Suppressor macrophage treated with lipopolysaccharide for 1 hour (primary cell): ENCODE measurements at places on chromosomes 4 and X.
A peak's percentile ranks its signal among the peaks of the same experiment; 100 is the strongest.

- DNase-seq, result no peak
Observed at GRCh38 chr4:133799717-133800315, 401.8 kb downstream of the PABPC4L start.

DNA sequence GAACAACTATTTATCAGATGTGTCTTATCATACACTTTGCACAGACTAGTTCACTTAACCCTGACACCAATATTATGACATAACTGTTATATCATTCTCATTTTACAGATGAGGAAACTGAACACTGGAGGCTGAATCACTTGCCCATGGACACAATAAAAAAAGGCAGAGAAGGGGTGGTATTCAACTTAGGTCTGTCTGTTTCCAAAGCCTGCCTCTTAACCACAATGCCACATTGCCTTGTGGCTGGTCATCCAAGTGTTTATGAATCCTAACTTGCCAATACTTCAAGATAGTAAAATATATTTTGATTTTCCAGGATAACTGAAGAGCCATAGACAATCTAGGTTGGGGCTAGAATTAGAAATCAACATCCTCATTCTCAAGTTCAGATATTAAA, 327.8 kb downstream of the NR3C2 start:
- peak; percentile 9 for DNase-seq

- peak; percentile 52 for DNase-seq
Observed at GRCh38 chr4:140809676-140810075, 53.5 kb upstream of the TBC1D9 start.

- no peak for DNase-seq
Observed at GRCh38 chr4:15878011-15878410, 60.5 kb downstream of the FGFBP1 start.

GRCh38 chrX:31070057-31070468, 1.8 kb downstream of the FTHL17 start:
- no peak for DNase-seq

GRCh38 chr4:66108898-66109297, 438.6 kb upstream of the EPHA5 start:
- DNase-seq, result no peak

GRCh38 chr4:78938474-78938867, 767 bp downstream of the PAQR3 start:
- DNase-seq, result no peak

DNA sequence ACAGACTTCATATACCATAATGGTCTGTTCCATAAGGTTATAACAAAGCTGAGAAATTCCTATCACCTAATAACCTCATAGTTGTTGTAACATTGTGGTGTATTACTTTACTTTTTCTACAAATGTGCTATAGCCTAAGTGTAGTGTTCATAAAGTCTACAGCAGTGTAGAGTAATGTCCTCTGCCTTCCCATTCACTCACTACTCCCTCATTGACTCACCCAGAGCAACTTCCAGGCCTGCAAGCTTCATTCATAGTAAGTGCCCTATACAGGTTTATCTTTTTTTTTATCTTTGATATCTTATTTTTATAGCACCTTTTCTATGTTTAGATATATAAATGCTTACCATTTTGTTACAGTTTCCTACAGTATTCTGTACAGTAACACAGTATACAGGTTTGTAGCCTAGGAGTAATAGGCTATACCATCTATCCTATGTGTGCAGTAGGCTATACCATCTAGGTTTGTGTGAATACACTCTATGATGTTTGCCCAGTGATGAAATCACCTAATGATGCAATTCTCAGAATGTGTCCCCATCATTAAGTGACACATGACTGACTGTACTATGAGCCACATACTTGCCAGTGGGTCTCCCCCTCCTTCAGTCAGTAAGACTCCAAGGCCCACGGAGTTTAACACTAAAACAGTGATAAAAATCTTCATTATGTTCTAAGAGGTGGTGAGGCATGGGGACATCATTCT, 299.9 kb downstream of the UNC5C start:
- DNase-seq, result peak; percentile 43

- DNase-seq, result no peak
Observed at GRCh38 chr4:11700751-11701226, 272.1 kb upstream of the HS3ST1 start.

DNA sequence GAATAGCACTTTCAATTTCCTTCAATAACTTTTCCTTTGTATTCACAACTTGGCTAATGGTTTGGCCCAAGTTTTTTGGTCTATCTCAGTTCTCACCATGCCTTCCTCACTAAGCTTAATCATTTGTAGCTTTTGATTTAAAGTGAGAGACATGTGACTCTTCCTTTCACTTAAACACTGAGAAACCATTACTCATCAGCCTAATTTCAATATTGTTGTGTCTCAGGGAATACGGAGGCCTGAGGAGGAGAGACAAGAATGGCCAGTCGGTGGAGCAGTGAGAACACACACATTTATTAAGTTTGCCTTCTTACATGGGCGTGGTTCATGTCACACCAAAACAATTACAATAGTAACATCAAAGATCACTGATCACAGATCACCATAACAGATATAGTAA, 56.7 kb downstream of the TSPAN5 start:
- DNase-seq, result no peak

DNA sequence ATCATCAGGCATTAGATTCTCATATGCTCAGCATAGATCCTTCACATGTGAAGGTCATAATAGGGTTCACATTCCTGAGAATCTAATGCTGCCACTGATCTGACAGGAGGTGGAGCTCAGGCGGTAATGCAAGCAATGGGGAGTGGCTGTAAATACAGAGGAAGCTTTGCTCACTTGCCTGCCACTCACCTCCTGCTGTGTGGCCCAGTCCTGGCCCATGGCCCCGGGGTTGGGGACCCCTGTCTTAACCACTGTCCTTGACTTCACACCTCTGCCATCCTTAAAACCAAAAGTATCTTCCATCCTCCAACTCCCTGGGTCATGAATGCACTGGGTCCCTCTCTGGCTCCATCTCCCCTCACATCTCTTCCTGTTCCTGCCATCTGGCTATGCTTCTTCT, 129.1 kb downstream of the HMX1 start:
- DNase-seq, result no peak

DNA sequence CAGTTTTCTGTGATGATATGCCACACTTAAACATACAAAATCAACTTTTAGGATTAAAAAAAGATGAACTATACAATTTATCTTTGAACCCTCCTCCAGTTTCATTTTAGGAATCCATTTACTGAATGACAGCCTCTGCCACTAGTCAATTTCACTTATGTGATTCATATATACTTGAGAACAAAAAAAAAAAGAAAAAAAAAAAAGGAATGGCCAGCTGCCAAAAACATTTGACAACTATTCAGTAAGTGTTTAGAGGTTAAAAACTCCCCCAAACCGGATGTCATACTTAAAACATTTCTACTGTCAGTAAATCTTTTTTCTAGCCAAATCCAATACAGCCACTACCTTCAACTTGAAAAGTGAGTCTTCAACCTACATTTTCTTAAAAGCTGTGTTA, 266.7 kb upstream of the MAGEB2 start:
- no peak for DNase-seq

GRCh38 chrX:81231476-81231875, 29.6 kb downstream of the SH3BGRL start:
- no peak for DNase-seq

DNA sequence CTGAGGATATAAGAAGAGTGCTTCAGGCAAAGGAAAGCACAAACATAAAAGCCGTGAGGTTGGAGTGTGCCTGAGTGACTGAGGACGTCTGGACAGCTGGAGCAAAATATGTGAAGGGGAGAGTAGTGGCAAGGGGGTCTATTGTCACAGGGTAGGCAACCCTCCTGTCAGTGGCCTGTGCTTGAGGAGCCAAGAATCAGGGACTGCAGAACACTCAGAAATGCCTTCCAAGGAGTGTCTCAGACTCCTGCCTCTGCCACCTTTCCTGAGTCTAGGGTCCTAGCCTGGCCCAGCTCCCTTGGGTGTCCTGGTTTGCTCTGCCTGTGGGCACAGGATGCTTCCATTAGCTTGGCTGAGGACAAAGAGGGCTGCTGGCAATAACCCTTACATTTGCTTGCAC, 152.5 kb upstream of the PJA1 start:
- DNase-seq, result no peak

GRCh38 chr4:2781911-2782310, 11.0 kb upstream of the SH3BP2 start:
- no peak for DNase-seq

DNA sequence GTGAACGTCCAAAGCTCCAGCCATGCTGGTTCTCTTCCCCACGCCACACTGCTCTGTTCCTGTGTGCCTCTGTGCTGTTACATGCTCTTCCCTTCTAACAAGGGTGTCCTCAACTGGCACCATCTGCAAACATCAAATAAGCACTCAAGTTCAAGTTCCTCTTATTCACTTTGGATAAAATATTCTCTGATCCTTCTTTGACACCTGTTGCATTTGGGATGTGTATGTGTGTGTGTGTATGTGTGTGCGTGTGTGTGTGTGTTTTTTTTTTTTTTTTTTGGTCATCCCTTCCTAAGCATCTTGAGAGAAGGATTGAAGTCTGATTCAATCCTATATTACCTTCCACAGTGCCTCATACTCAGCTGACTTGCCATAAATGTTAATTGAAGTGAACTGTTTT, 204.0 kb upstream of the ANXA3 start:
- DNase-seq, result no peak

GRCh38 chr4:86156531-86156930, 203.3 kb downstream of the MAPK10 start:
- DNase-seq, result no peak

GRCh38 chr4:136831553-136831952, 700.7 kb downstream of the PCDH18 start:
- DNase-seq, result no peak

DNA sequence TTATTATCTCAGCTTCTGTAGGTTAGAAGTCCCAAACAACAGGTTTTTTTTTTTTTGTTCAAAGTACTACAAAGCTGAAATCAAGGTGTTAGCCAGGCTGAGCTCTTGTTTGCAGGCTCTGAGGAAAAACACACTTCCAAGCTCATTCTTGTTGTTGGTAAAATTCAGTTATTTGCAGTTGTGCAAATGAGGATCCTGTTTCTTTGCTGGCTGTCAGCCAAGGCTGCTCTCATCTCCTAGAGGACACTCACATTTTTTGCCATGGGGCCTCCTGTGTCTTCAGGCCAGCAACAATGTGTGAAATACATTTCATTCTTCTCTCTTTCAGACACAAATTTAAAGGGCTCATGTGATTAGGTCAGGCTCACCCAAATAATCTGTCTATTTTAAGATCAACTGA, 60.3 kb upstream of the HSD17B10 start:
- DNase-seq, result peak; percentile 58

GRCh38 chr4:48184882-48185281, 50.8 kb upstream of the TXK start:
- DNase-seq, result no peak

- no peak for DNase-seq
Observed at GRCh38 chrX:17086317-17086716, 139.9 kb downstream of the REPS2 start.

- no peak for DNase-seq
Observed at GRCh38 chr4:184721254-184721653, 12.6 kb downstream of the CENPU start.

DNA sequence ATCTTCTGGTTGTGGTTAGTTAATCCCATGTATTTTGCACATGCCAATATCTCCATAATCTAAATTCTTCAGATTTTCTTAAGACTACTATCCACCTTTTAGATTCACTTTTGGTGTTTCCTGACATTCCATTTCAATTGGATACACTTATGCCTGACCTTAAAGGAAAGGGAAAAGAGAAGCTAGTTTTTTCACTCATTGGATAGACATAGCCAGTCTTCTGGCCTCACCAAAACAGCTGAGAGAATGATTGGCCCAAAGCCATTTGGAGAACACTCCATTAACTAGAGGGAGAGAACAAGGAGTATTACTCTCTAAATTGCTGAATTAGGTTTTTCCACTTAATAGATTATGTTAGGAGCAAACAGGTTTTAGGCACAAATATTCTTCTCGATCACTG, 4.0 kb downstream of the PRPS1 start:
- DNase-seq, result no peak

DNA sequence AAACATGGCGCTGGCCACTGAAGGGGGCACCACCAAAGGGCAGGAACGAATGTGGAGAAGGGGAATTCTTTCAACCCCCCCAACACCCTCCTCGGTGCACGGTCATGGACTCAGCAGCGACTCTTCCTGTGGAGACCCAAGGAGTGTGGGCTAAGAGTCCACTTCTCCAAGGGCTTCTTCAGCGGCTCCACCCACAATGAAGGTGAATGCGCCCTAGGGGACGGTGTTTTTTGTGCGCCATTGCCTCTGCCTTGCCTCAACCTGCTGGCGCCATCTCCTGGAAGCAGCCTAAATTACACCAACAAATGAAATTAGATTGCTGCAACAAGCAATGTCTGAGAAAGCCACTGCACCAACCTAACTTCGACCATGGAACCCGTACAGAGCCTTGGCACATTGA, 169.2 kb upstream of the MAGEB18 start:
- no peak for DNase-seq

DNA sequence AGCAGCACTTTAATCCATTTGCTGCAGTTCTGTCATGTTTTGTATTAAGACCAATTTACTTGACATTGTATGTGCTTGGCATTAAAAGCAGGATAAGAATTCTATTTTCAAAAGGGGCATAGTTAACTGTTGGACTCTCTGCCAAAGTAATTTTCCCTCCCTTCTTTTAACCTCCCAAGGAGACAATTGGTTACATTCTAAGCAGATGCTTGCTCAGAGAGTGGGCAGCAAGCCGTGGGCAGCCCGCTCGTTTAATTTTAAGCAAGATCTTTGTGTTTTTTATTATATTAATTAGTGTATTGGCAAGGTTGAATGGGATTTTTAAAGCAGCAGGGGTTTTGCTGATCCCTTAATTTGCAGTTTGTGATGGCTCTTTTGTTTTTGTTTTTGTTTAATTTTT, 37.1 kb upstream of the KLHL8 start:
- no peak for DNase-seq

DNA sequence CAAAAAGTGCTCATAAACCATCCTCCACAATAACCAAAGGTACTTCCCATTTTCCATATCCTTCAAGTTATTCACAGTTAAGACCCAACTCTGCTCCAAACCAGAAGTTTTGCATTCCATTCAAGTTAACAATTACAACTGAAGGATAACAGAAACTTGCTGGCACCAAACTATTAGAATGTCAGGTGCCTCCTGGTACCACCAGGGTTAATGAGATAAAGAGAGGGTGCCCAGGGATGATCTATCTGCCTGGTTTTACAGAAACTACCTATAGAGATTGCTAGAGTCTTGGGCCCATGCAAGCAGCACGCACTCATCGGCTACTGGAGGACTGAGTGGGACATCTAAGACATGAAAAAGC, 114.6 kb downstream of the RBM47 start:
- DNase-seq, result no peak

DNA sequence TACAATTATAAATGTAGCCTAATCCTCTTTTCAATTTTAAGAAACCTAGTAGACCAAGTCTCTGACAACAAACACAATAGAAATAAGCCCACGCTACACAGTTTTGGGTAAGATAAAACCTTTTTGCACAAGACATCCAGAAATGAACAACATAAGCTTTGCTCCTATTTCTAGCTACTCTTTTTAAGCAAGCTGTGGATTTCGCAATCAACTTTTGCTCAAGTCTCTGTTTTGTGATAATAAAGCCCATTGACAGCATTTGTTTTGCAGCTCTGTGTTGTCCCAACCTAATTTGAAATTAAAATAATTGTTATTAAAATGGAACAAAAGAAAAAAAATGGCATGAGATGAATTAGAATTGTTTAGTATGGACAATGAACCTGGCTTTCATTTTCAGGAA, 287.9 kb upstream of the PUDP start:
- peak; percentile 1 for DNase-seq
